AG08395 (cell line): ENCODE measurements at places on chromosomes 5 and 9.

- DNase-seq: no peak
Observed at GRCh38 chr5:88765171-88765570, 117.8 kb downstream of the MEF2C start.

DNA sequence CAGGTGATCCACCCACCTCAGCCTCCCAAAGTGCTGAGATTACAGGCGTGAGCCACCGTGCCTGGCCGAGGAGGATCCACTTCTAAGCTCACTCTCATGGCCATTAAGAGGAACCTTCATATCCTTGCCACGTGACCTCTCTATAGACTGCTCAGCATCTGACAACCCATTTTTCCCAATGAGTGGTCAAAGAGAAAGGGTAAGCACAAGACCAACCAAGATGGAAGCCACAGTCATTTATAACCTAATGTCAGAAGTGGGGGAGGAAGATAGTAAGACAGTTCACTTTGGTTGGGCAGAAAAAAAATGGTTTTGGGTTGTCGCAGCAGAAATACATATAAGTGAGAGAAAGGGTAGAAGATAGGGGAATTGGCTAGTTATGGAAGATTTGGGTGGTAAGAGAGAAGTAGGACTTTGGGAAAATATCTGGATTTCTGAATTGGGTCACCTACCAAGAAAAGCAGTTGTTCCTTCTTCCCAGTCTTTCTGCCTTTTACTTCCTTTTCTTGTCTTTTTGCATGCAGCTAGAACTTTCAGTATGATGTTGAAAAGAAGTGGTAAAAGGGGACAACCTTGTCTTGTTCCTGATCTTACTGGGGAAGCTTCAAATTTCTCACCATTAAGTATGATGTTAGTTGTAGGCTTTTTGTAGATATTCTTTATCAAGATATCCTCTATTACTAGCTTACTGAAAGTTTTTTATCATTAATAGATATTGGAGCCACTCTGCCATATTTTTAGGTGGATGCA, 15.6 kb downstream of the SNX2 start:
- no peak for DNase-seq

DNA sequence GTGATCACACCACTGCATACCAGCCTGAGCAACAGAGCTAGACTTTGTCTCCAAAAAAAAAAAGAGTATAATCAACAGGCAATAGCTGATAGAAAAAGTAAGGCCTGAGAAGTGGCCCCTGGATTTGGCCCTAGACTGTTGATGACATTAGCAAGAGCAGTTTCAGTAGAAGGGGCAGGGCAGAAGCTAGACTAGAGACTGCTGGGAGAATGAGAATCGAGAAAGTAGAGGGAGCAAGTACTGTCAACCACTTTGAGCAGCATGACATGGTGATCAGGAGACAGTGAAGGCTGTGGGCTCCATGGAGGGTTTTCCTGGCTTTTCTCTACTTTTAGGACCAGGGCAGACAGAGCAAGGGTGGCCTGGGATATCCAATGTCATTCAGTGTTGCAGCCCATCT, 34.9 kb upstream of the B4GALT1 start:
- no peak for DNase-seq

GRCh38 chr9:92983984-92984589, 36.8 kb downstream of the FGD3 start:
- DNase-seq: no peak

GRCh38 chr5:147737921-147738320, 44.6 kb downstream of the JAKMIP2 start:
- DNase-seq: no peak

GRCh38 chr9:133686642-133687575, 50.7 kb downstream of the DBH start:
- DNase-seq: no peak

DNA sequence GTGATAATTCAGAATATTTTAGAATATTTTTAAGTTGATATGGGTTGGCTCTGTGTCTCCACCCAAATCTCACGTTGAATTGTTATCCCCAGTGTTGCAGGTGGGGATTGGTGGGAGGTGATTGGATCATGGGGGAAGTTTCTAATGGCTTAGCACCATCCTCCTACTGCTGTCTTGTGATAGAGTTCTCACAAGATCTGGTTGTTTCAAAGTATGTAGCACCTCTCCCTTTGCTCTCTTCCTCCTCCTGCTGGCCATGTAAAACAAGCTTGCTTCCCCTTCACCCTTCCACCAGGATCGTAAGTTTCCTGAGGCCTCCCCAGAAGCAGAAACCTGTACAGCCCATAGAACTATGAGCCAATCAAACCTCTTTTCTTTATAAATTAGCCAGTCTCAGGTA, 214.6 kb upstream of the C9orf72 start:
- DNase-seq: no peak

DNA sequence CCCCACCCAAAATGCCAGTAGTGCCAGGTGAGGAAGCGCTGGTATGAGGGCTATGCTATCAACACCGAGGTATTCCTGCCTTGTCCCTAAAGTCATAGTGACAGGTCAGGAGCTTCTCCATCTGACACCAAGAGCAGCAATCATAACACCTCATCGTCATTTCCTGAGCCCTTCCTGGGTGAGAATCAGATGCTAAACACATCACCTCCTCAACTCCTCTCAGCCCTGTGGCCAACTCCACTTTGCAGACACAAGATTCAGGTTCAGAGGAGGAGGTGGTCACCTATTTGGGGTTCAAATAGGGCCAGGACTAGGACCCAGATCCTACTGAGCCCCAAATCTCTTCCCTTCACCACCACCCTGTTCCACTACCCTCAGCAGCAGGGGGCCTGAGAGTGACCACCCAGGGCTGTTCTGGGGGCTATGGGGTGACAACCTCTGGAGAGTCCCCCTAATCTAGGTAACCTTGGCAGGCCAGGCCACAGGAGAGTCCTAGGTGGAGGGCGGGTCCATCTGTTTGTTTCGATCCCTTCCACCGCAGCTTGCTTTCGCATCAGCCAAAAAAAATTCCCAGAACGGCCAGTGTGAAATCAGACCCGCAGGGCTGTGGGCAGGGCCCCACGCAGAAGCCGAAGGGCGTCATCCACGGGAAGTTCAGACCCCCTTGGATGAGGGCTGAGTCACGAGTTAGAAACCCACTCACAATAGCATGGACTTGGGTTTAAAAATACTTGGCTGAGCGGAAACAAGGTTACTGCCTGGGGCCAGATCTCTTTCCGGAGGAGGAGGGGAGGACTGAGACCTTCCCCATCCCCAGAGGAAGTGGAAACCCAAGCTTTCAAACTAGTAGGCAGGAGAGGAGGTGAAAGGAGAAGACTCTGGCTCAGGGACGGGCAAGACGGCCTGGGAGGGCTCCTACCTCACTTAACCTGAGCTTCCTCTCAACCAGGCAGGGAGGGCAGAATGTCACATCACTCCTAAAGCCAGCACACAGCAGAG, 8.7 kb downstream of the STK10 start:
- DNase-seq: no peak

DNA sequence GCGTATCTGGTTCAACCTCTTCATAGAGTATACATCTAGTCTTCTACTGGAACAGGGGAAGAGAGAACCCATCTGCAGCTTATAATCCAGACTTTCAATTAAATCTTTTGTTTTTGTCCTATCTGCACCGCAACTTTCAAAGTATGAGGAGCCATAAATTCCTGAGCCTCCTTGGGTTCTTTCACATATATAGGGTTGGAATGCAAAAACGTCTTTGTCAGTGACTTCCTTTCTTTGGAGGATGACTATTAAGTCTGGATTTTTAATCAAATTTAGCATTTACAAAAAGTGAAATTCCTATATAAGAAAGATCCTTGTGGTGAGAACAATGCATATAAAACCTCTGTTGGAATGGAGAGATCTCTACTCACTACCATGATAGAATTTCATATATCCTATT, 370.8 kb downstream of the TMEM38B start:
- no peak for DNase-seq

- no peak for DNase-seq
Observed at GRCh38 chr5:150535611-150536010, 27.7 kb downstream of the NDST1 start.

GRCh38 chr9:75117564-75117963, 29.2 kb downstream of the OSTF1 start:
- DNase-seq: no peak

DNA sequence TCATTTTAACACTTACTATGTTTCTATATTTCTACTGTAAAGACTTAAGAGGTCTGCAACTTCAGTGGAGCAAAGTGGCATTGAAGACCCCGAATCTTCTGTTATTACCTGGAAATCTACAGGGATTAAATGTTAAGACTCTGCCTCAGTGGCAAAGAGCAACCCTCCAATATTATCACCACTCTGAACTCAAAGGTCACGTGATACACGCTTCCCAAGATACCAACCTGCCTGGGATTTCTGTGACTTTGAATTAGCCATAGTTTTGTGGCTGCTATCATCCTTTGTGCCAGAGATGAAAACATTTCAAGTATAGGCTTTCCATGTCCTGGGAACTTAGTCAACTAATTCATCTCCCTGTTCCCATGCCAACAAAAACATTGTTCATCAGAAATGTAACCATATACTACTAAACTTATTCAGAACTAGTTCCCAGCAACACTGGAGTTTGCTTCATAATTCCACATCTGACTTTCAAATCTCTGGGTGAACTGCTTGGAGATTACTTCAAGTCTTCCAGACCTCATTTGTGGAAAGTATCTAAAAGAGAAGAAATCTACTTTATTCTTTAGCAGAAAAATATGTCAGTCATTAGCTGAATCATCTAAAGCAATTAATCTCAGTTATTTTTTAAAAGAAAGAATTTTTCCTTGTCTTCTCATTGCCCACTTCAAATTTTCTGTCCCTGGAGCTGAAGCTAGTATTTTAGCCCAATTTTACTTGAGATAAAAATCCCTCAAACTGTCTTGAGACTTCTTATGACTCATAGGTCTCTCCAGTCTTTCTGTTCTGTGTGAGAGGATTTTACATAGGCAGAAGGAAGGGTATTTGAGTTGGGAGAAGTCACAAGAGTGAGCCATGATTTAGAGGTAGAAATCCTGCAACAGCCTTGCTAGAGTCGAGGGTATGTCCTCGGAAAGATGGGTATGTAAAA, 83.0 kb downstream of the ZNF462 start:
- peak; percentile 45 for DNase-seq

GRCh38 chr5:73668017-73668416, 42.0 kb downstream of the ARHGEF28 start:
- DNase-seq: no peak

DNA sequence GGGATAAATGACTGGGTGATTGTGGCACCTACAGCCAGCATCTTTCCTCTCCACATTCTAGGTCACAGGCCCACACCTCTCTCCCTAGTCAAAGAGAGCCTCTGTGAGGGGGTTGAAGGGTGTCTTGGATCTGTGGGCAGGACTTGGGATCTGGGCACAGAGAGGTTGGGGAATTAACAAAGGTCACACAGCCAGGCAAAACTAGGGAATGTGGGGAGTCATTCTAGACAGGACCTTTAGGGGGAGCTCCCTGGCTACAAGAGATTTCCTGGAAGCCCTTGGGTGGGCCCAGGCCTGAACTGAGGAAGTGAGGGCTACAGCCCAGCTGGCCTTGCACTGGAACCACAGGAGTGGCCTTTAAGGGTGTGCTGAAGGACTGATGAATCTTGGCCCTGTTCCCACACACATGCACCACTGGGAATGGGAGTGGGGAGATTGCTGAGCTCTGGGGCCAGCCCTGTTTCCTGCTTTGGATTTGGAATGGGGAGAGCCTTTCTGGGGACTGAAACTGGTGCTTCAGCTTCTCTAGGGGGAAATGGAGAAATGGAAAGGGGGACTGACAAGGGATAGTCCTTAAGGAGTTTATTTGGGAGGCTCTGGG, 12.4 kb upstream of the CXXC5 start:
- peak; percentile 89 for DNase-seq

- no peak for DNase-seq
Observed at GRCh38 chr5:79973511-79973910, 17.6 kb downstream of the MTX3 start.

DNA sequence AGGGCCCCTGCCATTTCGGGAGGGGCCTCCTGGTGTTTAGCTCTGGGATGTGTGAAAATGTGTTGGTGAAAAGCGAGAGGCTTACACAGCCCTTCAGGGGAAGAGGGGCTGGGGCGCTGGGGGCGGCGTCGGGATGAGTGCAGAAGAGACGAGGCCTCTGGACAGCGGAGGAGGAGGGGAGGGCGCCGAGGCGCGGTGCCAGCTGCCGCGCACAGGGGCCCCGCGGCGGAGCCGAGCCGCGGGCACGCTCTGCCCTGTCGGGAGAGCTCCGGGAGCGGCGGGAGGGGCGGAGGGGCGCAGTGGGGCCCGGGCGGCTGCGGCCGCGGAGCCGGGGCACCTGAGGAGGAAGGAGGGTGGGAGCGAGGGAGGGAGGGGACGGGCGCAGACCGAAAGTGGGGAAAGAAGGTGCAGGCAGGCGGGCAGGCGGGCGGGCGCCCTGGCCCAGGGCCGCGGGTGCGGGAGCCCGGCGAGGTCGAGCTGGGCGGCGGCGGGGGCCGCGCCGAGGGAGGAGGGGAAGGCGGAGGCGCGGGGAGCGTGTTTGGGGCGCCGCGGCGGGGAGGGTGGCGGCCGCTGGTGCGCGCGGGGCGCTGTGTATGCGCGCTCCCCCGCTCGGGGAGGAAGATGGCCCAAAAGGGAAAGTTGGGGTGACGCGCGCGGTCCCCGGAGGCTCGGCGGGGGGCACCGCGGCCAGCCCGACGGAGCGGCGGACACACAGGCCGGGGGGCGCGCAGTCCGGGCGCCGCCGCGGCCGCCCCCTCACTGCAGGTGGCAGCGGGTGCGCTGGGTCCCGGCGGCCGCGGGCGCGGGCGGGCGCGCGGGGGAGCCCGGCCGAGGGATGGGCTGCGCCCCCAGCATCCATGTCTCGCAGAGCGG, at the start of gene PDE8B:
TSS of gene PDE8B (plus strand) at position 590 of the 873 bp plus-strand sequence. CDS start at position 836, 246 bp downstream.
- DNase-seq: no peak

GRCh38 chr9:100213730-100214477, 114.9 kb downstream of the INVS start:
- peak; percentile 18 for DNase-seq

DNA sequence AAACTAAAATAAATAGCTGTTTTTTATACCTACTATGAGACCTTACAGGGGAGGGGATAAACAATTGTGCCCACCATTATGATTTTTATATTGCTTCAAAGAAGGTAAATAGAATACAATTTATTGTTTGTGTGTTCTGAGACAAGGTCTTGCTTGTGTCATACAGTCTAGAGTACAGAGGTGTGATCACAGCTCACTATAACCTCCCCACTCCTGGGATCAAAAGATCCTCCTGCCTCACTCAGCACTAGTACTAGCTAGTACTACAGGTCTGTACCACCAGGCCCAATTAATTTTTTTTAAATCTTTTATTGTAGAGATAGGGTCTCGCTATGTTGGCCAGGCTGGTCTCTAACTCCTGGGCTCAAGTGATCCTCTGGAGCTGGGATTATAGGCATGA, 11.3 kb downstream of the TLE1 start:
- no peak for DNase-seq

- no peak for DNase-seq
Observed at GRCh38 chr5:135481909-135482311, 29.8 kb upstream of the TIFAB start.

DNA sequence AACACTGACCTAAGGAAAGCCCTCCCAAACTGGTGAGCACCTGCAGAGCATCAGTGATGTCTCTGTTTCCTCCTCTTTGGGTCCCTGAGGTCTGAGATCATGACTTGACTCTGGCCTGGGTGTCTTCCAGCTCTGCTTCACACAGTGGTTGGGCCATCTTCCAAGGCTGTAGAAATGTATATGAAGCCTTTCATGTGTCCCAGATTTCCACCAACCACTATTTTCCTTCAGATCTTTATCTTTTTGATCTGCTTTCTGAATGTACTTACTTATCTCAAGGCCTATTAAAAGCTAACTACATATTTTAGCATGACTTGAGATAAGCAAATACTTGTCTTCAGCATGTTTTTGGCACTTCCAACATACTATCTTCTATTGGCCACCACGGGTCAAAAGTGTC, 47.1 kb downstream of the PRELID2 start:
- DNase-seq: no peak

GRCh38 chr5:177336603-177337494, 14.6 kb downstream of the LMAN2 start:
- no peak for DNase-seq
